Pulmonary artery endothelial cell (primary cell): ENCODE measurements at places on chromosomes 3 and 15. TPM values are rescaled to one million over a fixed set of nuclear protein-coding genes. Genes with fewer than 3 reads are reported as not detected.

DNA sequence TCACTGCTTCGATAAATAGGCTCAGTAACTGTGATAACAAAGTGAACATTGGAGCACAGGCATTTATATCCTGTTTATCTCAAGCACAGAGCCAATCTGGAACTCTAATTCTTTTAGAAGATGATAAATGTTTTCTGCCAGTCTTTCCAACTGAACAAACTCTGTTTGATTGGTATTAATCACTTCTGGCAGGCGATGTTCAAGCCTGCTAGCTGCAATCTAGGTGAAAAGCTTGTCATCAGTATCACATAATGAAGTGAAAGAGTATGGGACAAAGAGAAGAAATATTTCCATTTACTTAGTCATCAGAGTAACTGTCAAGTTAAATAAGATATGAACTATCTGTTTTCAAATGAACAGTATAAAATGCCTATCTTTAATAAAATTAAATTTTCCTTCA, 577.3 kb downstream of the VGLL3 start:
- no peak for DNase-seq

GRCh38 chr15:73573572-73573971, 59.6 kb downstream of the NPTN start:
- peak; percentile 71 for DNase-seq

C3orf62 gene
- total RNA-seq, result 1.2 and 1.4 TPM in 2 replicates

GRCh38 chr3:71050166-71050537, 533.4 kb downstream of the FOXP1 start:
- no peak for DNase-seq

POPDC2 gene
- total RNA-seq, result 0.07 and 0.11 TPM in 2 replicates

TM4SF18 gene
- 81.6 and 267 TPM in 2 replicates for total RNA-seq

- DNase-seq, result no peak
These were observed 14.2 kb downstream of the SV2B start for GRCh38 chr15:91114301-91114700.

DNA sequence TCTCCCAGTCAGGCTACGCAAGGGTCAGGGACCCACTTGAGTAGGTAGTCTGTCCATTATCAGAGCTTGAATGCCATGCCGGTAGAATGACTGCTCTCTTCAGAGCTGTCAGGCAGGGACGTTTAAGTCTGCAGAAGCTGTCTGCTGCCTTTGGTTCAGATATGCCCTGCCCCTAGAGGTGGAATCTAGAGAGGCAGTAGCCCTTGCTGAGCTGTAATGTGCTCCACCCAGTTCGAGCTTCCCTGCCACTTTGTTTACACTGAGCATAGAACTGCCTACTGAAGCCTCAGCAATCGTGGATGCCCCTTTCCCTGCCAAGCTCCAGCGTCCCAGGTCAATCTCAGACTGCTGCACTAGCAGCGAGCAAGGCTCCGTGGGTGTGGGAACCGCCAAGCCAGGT, 57.5 kb upstream of the SETMAR start:
- DNase-seq, result no peak

DNA sequence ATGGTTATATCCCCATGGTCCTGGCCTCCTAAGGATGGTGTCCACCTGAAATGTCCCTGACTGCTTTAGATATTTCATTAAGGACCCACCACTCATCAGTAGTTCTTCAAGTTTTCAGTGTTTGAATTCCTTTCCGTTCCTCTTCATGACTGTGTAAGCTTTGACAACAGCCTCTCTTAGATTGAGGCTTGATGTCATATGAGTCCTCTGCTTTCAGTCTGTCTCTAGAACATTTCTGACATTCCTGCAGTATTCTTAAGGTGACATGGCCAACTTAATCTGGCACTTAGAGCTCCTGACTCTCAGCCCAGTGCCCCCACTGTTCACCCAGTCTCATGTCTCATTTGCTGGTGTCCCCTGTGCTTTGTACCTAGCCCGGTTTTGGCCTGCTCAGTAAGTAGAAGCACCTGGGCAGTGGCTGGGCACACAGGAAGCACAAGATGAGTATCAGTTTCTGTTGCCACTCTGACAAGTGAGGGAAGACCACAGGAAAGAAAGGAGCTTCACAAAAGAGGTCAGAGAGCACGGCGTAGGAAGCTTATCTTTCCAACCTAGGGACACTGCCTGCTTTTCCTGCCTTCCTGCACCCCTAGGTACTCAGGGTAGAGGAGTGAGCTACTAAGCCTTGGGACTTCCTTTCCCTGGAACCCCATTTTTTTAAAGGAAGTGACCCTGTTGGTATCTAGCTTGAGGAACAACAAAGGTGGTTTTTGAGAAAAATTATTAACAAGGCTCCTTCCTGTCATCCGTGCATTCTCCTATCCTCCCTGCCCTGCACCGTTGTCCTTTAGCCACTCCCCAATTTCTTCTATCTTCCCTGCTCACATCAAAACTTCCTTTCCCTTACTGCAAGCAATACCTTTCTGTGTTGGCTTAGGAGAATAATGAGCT, 103.1 kb downstream of the KLHL25 start:
- DNase-seq, result no peak

DNA sequence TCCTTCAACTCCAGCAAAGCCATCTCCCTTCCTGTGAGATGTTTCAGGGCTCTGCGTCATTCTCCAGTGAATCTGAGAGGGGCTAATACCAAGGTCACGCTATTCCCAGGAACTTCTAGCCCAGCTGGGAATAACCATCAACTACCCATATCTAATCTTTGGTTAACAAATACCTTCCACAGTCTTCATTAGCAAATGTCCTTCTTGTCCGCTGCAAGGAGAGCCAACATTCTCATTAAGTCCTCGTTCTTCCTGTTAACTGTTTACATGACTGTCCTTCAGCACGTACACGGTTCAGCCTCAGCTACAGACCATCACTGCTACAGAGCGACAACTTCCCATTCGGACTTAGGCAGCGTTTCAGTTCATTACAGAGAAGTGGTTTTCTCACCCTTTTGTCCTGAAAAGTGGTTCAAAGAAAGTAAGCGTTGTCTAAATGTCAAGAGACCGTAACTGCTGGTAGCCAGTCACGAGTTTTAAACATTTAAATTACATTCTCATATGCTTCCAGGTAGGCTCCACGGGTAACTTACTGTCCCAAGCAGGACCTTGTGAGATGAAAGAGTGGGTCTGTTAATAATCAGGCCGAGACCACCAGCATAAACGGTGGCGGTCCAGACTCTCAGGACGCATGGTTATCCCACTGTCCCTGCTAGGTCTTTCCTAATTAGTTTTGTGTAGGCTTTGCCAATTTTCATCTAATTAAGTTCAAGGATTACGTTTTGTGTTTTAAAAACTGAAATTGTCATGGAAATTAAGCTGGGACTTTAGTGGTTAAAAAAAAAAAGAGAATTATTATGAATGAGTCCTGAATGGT, 63.8 kb downstream of the CHSY1 start:
- peak; percentile 71 for DNase-seq

- peak; percentile 7 for DNase-seq
These were observed 18.0 kb upstream of the RYR3 start for GRCh38 chr15:33292717-33293307.

CLDN16 gene
- 0.04 TPM in 1 of 2 replicates, not detected in the other for total RNA-seq

MYL3 gene
- not detected in 2 replicates for total RNA-seq

RETNLB gene
- total RNA-seq, result not detected in 2 replicates

GRCh38 chr3:84547207-84547606, 411.6 kb upstream of the CADM2 start:
- no peak for DNase-seq

DNA sequence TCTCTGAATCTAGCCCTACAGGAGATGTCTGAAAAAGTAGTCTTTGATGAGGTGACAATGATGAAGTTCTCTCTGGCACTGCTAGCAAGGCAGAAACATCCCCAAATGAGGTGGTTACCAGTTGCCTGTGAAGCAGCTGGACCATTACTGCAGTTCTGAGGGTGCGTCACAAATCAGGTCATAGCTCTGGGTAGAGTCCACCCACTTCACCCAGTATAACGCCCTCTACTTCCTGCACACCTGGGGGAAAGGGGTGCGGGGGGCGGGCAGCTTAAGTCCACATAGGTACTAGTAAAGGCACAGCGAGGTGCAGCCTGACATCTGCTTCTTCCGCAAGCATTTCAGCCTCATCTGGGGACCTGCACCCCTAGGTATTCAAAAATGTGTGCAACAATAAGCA, 13.4 kb upstream of the SATB1 start:
- no peak for DNase-seq
